ENCODE measurements at places on chromosomes 1 and 21.

GRCh38 chr1:112322018-112322417 is 74.0 kb upstream of the CTTNBP2NL start:
- DNase-seq = no peak

GRCh38 chr21:32096411-32096810 is 182.4 kb downstream of the MIS18A start:
- no peak for DNase-seq

- DNase-seq = no peak
These were observed 26.7 kb upstream of the A3GALT2 start for GRCh38 chr1:33347650-33347992.

- DNase-seq = no peak
These were observed 82.6 kb downstream of the TOMM20 start for GRCh38 chr1:235045921-235046601.

GRCh38 chr1:10052347-10052746 is 19.6 kb downstream of the UBE4B start:
- no peak for DNase-seq
